Nephron progenitor cell (in vitro differentiated cells): ENCODE measurements at places on chromosomes 6 and 20.

GRCh38 chr20:48619126-48620101 is 208.4 kb downstream of the PREX1 start:
- H3K36me3 ChIP-seq, result no peaks in the 10 kb centered on the region
- no peak overlapping the region for H3K4me3 ChIP-seq
- H3K27ac ChIP-seq, result no peak overlapping the region
- peaks cover 21% of the 10 kb centered on the region for H3K4me1 ChIP-seq

DNA sequence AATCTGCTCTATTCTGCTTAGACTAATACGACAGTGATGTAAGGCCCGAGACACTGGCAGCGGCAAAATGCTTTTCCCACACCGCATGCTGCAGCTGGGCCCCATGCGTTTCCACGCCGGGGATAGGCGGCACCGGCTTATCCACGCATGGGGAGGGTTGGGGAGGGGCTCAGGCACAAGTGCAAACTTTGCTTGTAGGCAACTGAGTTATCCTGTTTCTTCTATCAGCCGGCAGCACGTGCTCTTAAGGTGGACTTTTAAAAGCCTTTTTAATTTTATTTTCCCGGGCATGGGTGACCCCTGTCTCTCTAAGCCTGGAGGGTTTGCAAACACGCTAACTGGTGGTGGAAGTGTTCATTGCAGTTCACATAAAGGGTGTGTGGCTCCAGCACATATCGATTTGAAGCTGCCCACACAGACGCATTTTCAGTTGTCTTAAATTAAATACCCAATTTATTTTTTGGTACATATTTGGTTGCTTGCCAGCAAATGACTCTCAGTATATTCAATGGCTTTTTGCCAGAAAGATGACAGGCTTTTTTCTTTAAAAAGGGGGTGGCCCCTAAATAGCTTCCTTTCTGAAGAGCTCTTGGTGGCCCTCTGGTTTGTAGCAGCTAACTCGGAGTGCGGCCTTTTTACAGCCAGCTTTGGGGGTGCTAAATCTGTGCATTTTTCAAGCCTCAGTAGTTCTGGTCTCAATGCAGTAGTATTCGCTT is 561.8 kb upstream of the AGPAT4 start:
- H3K27me3 ChIP-seq, result peaks cover 9% of the 10 kb centered on the region
- H3K4me1 ChIP-seq, result peaks cover 81% of the 10 kb centered on the region
- DNase-seq, result peak; percentile 22
- H3K27ac ChIP-seq, result no peak overlapping the region

- H3K36me3 ChIP-seq, result no peaks in the 10 kb centered on the region
- no peak overlapping the region for H3K27ac ChIP-seq
- H3K27me3 ChIP-seq, result peaks cover 2% of the 10 kb centered on the region
- H3K4me1 ChIP-seq, result no peaks in the 10 kb centered on the region
- DNase-seq, result no peak
These were observed 77.2 kb upstream of the MC3R start for GRCh38 chr20:56171087-56172012.

DNA sequence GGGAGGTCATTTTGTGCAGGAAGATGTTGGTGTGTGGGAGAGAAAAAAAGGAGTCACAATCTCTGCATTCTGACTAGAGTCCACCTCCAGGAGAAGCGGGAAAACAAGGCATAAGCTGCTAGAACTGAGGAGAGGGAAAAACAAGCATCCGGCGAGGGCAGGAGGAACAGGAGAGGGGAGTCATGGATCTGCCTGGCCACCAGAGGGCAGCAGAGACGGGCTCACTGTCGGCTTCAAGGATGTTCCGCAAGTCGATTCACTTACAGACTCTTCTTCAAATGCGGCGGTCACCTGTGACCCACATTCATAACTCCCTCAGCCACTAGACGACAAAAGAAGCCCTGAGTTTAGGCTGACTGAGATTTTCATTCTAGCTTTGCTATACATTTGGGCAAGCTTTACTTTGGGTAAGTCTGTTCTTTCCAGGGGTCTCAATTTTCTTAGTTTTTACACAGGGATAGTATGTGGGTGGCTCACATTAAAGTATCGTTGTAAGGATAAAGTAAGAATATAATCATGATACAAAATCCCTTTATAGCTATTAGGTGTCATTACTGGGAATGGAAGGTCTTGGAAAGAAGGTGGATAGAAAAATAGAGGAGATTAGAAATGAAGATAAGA is 6.6 kb upstream of the BTNL2 start:
- H3K27me3 ChIP-seq, result peaks cover 40% of the 10 kb centered on the region
- H3K4me1 ChIP-seq, result peaks cover 31% of the 10 kb centered on the region
- H3K4me3 ChIP-seq, result no peak overlapping the region
- peak; percentile 93 for DNase-seq
- H3K36me3 ChIP-seq, result no peaks in the 10 kb centered on the region

- no peaks in the 10 kb centered on the region for H3K27me3 ChIP-seq
- H3K4me1 ChIP-seq, result peaks cover 54% of the 10 kb centered on the region
- H3K36me3 ChIP-seq, result peaks cover 16% of the 10 kb centered on the region
- DNase-seq, result peak; percentile 64
- H3K27ac ChIP-seq, result peak overlapping the region; percentile 99
These were observed 1.8 kb downstream of the GJA1 start for GRCh38 chr6:121436960-121437850.

GRCh38 chr6:111625461-111626391 is 20.0 kb upstream of the TRAF3IP2 start:
- H3K4me1 ChIP-seq, result peaks cover 28% of the 10 kb centered on the region
- H3K4me3 ChIP-seq, result no peak overlapping the region
- H3K36me3 ChIP-seq, result no peaks in the 10 kb centered on the region
- peaks cover 8% of the 10 kb centered on the region for H3K27me3 ChIP-seq

GRCh38 chr6:157665180-157665579 is 157.9 kb upstream of the SNX9 start:
- H3K4me3 ChIP-seq, result no peak overlapping the region
- H3K4me1 ChIP-seq, result peaks cover 62% of the 10 kb centered on the region
- peak overlapping the region; percentile 88 for H3K27ac ChIP-seq

DNA sequence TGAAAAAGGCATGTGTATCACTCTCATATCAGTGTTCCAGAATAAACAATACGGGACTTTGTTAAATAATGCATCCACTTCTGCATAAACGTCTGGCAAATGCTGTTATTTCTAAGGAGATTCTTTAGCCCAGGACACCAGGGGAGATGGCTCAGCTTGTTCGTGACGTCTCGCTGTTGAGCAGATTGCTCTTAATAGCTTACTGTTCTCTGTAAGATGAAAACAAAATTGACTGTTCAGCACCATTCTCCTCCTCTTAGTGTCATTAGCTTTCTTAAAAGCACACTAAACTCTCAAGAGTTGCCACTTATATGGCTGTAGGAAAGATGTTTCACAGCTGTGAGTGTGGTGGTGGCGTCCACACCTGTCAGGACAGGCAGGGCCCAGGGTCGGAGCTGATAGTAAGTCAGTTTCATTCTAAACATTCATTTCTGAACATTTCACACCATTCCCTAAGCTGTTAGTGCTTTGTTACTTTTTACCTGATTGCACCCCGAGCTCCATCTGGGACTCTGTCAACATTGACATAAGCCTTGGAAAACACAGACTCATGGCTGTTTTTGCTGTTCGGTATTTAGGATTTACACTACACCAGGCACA is 132.1 kb downstream of the ZDHHC14 start:
- H3K4me3 ChIP-seq, result no peak overlapping the region
- H3K36me3 ChIP-seq, result peaks cover 11% of the 10 kb centered on the region
- peaks cover 14% of the 10 kb centered on the region for H3K4me1 ChIP-seq
- no peak for DNase-seq
- H3K27ac ChIP-seq, result no peak overlapping the region

GRCh38 chr20:63661959-63662812 is 4.1 kb downstream of the RTEL1 start:
- no peak overlapping the region for H3K4me3 ChIP-seq
- H3K4me1 ChIP-seq, result peaks cover 28% of the 10 kb centered on the region
- no peaks in the 10 kb centered on the region for H3K27me3 ChIP-seq

DNA sequence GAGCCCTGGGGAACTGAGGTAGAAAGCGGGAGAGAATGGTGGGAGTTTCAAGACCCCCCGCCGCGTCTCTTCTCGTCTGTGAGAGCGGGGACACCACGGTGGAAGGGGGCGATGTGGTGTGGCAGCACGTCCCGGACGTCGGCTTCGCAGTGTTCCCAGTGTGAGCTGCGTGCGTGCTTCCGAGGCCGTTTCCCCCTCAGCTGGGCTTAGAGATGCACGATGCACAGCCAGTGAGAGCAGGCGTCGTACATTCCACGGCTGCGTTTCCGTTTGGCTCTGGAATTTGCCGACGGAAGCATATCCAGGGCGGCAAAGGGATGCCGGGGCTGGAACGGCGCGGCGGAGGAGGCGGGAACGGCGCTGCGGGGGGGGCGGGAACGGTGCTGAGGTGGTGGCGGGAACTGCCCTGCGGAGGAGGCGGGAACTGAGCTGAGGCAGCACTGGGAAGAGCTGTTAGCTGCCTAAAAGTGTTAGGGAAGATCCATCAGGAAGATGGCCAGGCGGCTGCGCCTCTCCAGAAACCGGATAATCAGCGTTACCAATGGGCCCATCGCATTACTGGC is 37.7 kb downstream of the KIF25 start:
- DNase-seq, result peak; percentile 73
- H3K27ac ChIP-seq, result peak overlapping the region; percentile 68
- peaks cover 26% of the 10 kb centered on the region for H3K27me3 ChIP-seq

DNA sequence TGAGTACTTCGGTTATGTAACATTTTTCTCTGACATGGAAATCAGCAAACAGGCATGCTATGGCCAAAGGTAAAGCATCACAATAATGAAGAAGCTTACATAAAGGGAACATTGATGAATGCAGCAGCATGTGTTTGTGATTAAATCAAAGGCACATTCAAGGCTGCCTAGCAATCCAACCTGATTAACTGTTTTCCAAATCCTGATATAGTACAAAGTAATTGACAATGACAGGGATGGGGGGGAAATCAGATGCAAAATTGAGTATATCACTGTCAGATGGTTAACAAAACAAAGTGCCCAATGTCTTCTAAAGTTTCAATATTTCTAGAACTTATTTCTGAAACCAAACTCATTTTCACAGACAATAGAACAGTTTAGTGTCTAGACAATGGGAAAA is 39.2 kb upstream of the B3GAT2 start:
- no peak overlapping the region for H3K4me3 ChIP-seq
- peaks cover 17% of the 10 kb centered on the region for H3K4me1 ChIP-seq
- no peaks in the 10 kb centered on the region for H3K36me3 ChIP-seq
- no peak overlapping the region for H3K27ac ChIP-seq

GRCh38 chr20:4064144-4064909 is 49.0 kb upstream of the RNF24 start:
- H3K4me3 ChIP-seq, result no peak overlapping the region
- peaks cover 72% of the 10 kb centered on the region for H3K4me1 ChIP-seq
- H3K27ac ChIP-seq, result peak overlapping the region; percentile 48
- peak; percentile 29 for DNase-seq
- H3K27me3 ChIP-seq, result peaks cover 3% of the 10 kb centered on the region
- no peaks in the 10 kb centered on the region for H3K36me3 ChIP-seq

DNA sequence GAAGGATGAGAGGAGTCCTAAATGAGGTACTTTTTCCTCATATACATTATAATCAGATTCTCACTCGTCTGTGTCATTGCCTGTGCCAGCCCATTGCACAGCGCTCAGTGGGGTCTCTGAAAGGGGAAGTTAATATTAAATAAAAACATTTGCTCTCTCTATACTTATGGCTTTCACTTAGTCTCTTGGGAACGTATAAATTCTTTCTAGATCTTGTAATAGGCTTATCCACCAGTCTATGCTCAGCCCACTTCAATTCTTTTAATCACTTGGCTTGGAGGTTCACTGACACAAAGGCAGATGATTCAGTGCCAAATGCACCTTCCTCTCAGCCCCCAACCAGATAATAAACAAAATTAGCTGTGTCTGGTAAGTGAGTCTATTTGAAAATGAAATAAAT is 164.3 kb upstream of the OGFRL1 start:
- no peak overlapping the region for H3K27ac ChIP-seq
- peaks cover 5% of the 10 kb centered on the region for H3K27me3 ChIP-seq
- H3K36me3 ChIP-seq, result peaks cover 8% of the 10 kb centered on the region
- DNase-seq, result no peak
- H3K4me1 ChIP-seq, result peaks cover 6% of the 10 kb centered on the region

GRCh38 chr6:108944707-108945680 is 96.8 kb downstream of the ARMC2 start:
- H3K27me3 ChIP-seq, result peaks cover 7% of the 10 kb centered on the region
- H3K4me3 ChIP-seq, result no peak overlapping the region
- no peaks in the 10 kb centered on the region for H3K36me3 ChIP-seq

GRCh38 chr6:135195041-135195440 is 13.9 kb downstream of the MYB start:
- no peaks in the 10 kb centered on the region for H3K4me1 ChIP-seq
- DNase-seq, result no peak
- peaks cover 37% of the 10 kb centered on the region for H3K36me3 ChIP-seq
- peaks cover 2% of the 10 kb centered on the region for H3K27me3 ChIP-seq
- no peak overlapping the region for H3K27ac ChIP-seq
- no peak overlapping the region for H3K4me3 ChIP-seq

DNA sequence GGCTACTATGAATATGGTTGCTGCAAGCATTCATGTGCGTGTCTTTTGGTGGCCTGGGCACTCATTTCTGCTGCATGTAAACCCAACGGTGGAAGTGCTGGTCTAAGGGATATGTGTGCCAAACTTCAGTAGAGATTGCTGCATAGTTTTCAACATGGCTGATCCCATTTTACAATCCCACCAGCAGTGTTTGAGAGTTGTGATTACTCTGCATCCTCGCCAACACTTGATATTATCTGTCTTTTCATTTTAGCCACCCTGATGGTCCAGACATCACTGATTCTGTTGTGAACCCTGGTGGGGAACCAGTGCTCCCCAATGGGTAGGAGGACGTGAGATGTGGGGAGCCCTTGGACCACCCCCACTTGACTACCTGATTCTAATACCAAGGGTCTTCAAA is 27.5 kb downstream of the PACSIN1 start:
- H3K4me3 ChIP-seq, result no peak overlapping the region
- H3K4me1 ChIP-seq, result peaks cover 19% of the 10 kb centered on the region
- no peaks in the 10 kb centered on the region for H3K36me3 ChIP-seq

- H3K4me3 ChIP-seq, result no peak overlapping the region
- no peaks in the 10 kb centered on the region for H3K4me1 ChIP-seq
- H3K36me3 ChIP-seq, result no peaks in the 10 kb centered on the region
- H3K27me3 ChIP-seq, result no peaks in the 10 kb centered on the region
These were observed 43.0 kb upstream of the TMEM200A start for GRCh38 chr6:130322673-130323268.

GRCh38 chr20:46541229-46541935 is 9.1 kb downstream of the OCSTAMP start:
- peaks cover 14% of the 10 kb centered on the region for H3K27me3 ChIP-seq
- no peaks in the 10 kb centered on the region for H3K4me1 ChIP-seq

DNA sequence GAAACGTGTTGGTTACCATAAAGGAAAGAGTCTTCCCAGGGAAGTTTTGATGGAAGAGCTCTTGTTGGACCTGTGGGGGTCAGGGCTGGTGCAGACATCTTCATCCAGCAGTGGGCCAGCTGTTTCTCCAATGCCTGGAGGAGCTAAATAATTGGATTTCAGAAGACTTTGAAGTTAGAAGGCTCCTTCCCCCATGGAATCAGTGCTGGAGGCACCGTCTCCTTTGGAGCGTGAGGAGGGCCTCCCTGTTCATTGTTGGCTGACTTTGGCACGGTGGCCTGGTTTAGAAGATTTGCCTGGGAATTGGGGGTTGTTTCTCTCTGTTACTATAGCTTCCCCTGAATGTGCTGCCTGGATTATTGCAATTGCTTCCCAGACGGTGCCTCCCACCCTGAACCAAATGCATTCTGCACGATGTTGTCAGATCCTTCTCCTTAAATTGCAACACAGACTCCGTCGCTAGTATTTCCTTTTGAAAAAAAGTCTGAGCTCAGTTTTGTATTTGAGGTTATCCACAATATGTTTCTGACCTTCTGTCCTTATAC is 27.7 kb upstream of the KCNG1 start:
- DNase-seq, result no peak
- peaks cover 28% of the 10 kb centered on the region for H3K4me1 ChIP-seq
- H3K27ac ChIP-seq, result peak overlapping the region; percentile 47
- H3K36me3 ChIP-seq, result no peaks in the 10 kb centered on the region
